Fibroblast of lung (primary cell): ENCODE measurements at places on chromosomes 3 and 15.

DNA sequence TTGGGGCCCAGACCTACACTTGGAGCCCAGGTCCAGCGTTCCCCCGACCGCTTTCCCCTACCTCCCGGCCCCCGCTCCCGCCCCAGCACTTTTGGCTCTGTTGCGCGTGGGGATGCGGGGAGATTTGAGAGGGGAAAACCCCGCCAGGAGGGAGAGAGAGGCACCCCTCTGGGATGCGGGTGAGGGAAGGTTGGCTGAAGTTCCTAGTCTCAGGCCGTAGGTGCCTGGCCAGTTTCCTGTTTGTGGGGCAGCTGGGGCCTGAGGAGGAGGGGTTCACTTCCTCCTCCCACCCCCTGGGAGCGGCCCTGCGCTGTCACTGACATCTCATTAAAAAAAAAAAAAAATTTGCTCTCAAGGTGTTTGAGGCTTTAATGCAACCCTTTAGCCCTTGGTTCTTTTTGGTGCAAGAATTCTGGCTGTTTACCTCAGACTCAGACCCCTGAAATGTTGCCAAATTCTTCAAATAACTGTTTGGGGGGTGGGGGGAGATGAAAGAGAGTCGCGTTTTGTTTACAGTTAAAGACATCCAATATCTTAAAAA, 2.6 kb downstream of the FAM43A start:
- peak; percentile 39 for DNase-seq

- peak; percentile 18 for DNase-seq
Observed at GRCh38 chr15:65377976-65378366, at the start of gene IGDCC3. Gene IGDCC3 (minus strand): TSS chr15:65378002. CDS start chr15:65377788, 214 bp downstream.

DNA sequence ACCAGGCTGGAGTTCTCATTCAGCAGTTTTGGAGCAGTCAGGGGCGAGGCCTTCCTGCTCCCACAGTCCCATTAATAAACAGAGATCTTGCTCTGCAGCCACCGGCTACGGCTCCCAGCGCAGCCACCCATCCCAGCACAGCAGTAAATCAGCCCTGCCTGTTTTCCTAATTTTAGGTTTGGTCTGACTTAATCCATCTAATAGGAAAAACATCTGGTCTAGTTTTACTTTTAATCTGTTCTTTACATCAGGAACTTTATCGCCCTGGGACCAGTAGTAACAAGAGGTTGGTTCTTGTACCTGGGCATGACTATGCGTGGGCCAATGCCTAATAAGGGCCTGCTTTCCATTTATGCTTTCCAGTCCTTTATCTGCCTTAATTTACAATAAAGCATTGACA, 264.0 kb upstream of the DPH6 start:
- no peak for DNase-seq

DNA sequence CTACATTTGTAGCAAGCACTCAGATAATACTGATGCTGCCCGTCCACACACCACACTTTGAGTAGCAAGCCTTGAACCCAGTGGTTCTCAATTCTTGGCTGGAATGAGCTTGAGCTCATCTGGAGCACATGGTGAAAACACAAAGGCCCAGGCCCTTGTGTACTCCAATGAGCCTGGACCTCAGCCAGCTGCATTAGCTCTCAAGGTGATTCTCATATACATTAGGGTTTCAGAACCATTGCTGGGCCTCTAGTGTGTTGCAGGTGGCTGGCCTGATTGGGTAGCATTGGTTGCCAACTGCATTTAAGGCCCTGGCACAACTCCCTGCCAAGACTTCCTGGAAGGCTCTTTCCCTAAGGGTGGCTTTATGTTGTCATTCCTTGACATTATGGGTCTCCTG, 23.4 kb upstream of the ZFAND6 start:
- DNase-seq: no peak

- peak; percentile 21 for DNase-seq
Observed at GRCh38 chr15:49558929-49559328, 61.7 kb downstream of the FAM227B start.

DNA sequence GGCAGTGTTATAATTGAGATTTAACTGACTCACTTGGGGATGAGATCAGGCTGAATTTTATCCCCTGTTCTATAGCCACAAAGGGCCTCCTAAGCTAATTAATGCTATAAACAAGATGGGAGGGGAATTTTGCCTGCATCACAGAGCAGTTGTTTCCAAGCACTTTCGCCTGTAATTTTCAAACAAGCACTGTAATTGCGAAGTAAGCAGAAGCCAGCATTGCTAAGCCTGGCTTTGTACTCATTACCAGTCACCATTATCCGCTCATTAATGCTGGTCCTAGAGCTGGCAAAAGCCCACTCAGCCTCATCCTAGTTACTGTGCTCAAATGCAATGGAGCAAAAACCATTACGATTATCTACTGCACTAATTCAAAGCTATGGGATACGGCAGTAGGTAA, 356.6 kb upstream of the UBE2E2 start:
- DNase-seq: no peak

- DNase-seq: no peak
Observed at GRCh38 chr3:183212096-183212495, 41.0 kb upstream of the B3GNT5 start.

- DNase-seq: no peak
Observed at GRCh38 chr15:31782951-31783350, 247.4 kb upstream of the CHRNA7 start.

GRCh38 chr3:159418571-159419526, 569.8 kb upstream of the IL12A start:
- DNase-seq: peak; percentile 70

GRCh38 chr15:66069751-66070150, 183.8 kb downstream of the MEGF11 start:
- no peak for DNase-seq
